Motor neuron (in vitro differentiated cells): ENCODE measurements at places on chromosomes 2 and 18. TPM values are rescaled to one million over a fixed set of nuclear protein-coding genes. Genes with fewer than 3 reads are reported as not detected.

DNA sequence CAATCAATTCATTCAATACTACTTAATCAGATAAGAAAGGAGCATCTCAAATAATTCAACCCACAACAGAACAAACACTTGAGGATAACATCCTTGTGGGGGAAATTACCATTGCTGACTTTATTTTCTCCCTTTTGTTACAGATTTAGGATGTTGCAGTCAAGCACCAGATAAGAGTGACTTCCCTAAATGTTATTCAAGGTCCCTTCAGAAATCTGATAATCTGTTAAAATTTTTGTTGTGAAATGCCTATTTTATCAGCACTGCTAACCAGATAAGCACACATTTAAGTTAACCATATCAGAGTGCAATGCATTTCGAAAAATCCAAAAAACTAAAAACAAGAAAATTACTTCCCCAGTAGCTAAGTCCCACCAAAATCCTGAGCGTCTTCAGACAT lies 33.5 kb downstream of the SUMO1 start:
- no peak for ATAC-seq

- ATAC-seq, result no peak
Observed at GRCh38 chr2:182019731-182020130, 34.1 kb downstream of the PPP1R1C start.

GRCh38 chr2:110770959-110771431 lies 38.6 kb downstream of the ACOXL start:
- ATAC-seq, result peak; percentile 96

GRCh38 chr2:168784993-168785392 lies 17.4 kb upstream of the NOSTRIN start:
- no peak for ATAC-seq

- no peak for ATAC-seq
Observed at GRCh38 chr2:120567128-120567527, 168.5 kb upstream of the GLI2 start.

DNA sequence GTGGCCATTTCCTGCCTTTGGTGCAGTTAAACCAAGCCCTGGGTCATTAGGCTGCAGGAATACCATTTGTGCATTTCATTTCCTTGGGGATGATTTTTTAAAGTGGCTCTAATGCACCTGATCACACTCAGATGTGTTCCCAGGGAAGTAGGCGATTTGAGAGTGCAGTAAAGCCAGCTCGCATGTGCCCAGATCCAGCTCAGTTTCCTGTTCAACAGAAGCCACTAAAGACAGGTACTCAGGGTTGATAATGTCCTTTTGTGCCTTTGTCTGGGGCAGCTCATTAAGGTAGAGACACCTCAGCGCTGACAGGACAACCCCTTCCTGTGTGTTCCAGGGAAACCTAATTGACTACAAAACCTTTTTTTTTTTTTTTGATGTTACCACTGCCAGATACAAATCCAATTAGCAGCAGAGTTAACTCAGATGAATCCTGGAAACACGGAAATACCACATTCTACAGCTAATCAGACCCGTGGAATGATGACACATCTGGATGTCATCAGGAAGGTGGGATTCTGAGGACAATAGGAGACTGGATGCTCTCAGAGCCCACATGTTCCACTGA lies 15.2 kb upstream of the CHRNA1 start:
- ATAC-seq, result peak; percentile 74

- no peak for ATAC-seq
Observed at GRCh38 chr18:12456441-12456840, 48.7 kb downstream of the PRELID3A start.

DNA sequence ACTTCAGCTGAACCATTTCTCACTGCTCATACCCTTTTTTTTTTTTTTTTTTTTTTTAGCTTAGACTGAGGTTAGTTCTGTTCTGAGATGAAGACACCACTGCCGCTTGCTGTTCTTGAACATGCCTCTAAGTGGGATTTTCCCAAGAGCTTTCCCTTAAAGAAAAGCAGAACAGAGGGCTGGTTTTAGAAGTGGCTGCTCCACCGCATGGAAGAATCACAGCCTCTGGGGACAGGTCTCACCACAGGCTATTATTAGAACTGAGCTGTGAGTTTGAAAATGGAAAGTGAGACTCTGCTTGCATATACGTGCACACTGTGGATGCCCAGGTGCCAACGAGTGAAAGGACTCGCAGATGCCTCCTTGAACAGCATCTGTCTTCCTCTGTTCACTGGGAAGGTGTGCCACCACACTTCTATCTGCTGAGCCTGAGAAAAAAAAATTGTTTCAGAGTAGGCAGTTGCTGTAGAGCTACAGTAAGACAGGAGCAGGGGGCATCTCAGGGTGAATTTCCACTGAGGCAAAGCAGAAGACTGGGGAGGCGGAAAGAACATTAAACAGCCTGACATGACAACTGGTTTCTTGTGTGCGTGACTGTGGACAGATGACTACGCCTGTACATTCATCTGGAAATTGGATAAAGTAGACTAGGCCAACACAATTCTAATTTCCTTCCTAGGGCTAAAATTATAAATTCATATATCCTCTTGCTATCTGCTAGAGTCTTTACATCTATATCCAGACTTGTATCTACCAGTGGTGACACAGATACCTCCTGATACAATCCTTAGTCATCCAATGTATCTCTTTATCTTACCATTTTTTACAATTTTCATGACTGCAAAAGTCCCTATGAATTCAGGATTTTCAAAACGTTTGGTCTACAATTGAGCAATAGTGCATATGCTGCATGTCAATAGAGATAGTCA lies 1045.7 kb upstream of the CELF4 start:
- ATAC-seq, result no peak

DNA sequence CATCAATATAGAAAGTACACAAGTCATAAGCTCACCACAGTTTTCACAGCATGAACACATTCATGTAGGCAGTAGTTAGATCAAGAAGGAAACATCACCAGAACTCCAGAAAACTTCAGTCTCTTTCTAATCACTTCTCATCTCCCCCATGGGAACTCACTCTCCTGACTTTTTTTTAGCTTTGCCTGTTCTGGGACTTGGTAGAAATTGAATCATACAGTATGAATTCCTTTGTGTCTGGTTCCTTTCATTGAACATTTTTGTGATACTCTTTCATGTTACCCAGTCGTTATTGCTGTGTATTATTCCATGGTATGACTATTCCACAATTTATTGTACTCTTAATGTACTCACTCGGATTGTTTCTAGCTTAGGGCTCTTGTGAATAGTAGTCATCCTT lies 160.2 kb downstream of the TAF4B start:
- ATAC-seq, result peak; percentile 30

DNA sequence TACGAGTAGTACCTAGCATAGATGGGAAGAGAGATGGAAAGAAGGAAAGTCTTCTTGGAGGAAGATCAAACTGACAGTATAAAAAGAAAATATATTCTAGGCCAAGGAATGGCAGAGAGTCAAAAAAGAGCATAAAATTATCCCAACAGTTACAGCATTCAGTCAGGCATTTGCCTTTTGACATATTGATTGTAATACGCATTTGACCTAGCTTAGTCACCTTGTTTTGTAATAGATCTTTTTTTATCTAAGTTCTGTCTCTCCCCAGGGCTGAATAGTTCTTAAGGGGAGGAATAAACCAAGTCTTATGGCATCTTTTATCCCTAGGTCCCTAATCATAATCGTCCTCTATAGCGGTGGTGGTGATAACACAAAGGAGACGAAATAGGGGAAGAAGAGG lies 657.3 kb upstream of the PIK3C3 start:
- ATAC-seq, result no peak

- no peak for ATAC-seq
Observed at GRCh38 chr18:76435316-76435989, 59.6 kb downstream of the ZNF516 start.

- no peak for ATAC-seq
Observed at GRCh38 chr18:37649930-37650329, 84.3 kb upstream of the CELF4 start.

DNA sequence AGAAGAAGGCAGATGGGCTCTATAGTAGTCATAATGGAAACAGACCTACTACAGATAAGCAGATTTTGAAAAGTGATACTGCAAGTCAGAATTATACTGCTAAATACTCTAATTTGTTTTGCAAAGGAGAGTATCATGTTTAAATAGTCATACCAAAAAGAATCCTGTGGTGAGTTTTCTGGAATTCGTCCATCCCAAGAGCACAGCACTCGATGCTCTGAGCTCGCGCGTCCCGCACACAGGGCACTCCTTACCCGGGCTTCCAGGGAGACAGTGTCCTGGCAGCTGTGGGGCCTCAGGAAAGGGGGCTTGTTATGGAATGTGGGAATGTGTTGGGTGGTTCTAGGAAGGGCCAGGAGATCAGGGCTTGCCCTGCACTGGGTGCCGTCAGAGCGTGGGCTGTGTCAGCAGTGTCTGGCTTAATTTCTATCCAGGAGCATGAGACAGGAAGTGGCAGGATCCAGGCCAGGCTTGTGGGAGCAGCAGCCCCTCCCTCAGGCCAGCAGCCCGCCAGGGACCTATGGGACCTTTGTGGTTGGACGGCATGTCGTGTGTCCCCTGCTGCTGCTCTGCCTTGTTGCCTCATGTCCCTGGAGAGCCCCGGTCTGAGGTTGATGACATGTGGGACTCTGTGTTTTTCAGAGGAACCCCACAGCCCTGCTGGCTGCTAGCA lies 193.2 kb upstream of the TPO start:
- peak; percentile 67 for ATAC-seq

- peak; percentile 75 for ATAC-seq
Observed at GRCh38 chr2:145060876-145061275, 541.0 kb upstream of the ZEB2 start.

- ATAC-seq, result no peak
Observed at GRCh38 chr2:230312638-230313037, 14.4 kb upstream of the SP140L start.

- peak; percentile 9 for ATAC-seq
Observed at GRCh38 chr2:220887876-220888275, 684.2 kb downstream of the EPHA4 start.

GRCh38 chr2:12428786-12429185 lies 287.9 kb upstream of the TRIB2 start:
- ATAC-seq, result peak; percentile 17

- ATAC-seq, result no peak
Observed at GRCh38 chr2:3598197-3598910, 3.4 kb downstream of the COLEC11 start.

GRCh38 chr2:210503001-210503623 lies 26.6 kb upstream of the LANCL1 start:
- ATAC-seq, result peak; percentile 32

DNA sequence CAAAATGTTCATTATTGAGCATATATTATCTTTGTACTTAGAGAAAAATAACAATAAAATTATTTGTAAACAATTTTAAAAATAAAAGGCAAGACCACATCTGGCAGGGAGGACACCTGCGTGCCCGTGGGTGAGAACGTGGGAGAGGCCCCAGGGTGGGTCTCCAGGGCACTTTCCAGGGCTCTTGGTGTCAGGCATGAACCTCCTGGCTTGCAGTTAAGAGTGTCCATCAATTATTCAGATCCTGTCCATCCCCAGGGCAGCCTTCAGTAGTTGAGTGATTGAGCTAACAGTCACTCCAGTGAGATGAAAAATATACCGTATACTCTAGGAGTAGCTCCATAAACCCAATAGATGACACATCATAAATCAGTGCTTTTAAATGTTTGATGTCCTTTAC lies 49.7 kb downstream of the TPO start:
- ATAC-seq, result no peak

Gene SLC11A1
- total RNA-seq, result 1.2 and 1.6 TPM in 2 replicates

Gene HRH4
- 0.15 and 0.27 TPM in 2 replicates for total RNA-seq

Gene SEMA4C
- 26.5 and 29.2 TPM in 2 replicates for total RNA-seq

Gene CAPN14
- 0.37 and 0.67 TPM in 2 replicates for total RNA-seq

Gene OR6B2
- 0.38 TPM in 1 of 2 replicates, not detected in the other for total RNA-seq

Gene SERPINB3
- not detected in 2 replicates for total RNA-seq

Gene MRPL33
- 152 and 159 TPM in 2 replicates for total RNA-seq

Gene ERFE
- total RNA-seq, result 0.27 and 0.66 TPM in 2 replicates
